ENCODE measurements at places on chromosomes 3 and 15.

- DNase-seq = no peak
Measured at GRCh38 chr3:106745344-106746168, 631.7 kb upstream of the CCDC54 start.

DNA sequence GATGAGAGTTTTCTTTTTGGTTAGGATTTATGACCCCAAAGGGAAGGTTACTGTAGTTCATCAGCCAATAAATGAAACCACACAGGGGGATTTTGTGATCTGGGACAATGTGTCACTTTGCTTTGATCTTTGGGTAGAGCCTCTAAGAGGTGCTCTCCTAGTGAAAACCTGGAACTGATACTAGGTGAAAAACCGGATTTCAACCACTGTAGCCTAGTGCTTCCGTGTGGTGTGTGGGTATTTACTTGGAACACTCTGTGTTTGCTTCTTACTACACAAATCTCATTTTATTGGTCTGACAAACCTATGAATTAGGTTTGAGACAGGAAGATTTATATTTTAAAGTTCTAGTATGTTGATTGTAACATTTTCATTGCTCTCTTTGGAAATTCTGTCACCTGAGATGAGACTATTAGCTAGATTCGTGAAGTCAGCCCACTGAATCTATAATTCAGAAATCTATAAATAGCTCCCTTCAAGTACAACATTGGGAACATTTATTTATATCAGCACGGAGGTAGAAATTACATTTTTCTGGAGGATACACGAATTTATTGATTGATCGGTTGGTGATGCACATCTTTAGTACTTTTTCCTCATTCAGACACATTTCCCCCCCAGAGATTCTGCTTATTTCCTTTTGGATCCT, 119.8 kb downstream of the AKAP13 start:
- DNase-seq = no peak

- DNase-seq = no peak
Measured at GRCh38 chr15:64622410-64623260, 152.8 kb downstream of the RBPMS2 start.

DNA sequence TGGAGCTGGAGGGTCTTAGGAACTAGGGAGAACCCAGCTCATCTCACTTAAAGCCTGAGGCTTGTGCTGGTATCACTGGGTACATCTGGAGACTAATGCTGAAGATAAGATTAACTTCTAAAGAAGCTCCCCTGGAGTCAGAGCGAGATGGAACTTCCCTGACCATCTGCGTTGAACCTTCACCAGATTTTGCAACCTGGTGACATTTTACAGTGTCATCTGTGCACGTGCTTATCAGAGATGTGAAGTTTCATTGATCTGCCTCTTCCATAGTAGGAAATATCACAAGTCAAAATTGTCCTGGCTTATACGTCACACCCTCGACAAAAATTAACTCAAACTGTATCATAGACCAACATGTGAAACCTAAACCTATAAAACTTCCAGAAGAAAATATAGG, 395.5 kb downstream of the SHQ1 start:
- no peak for DNase-seq

GRCh38 chr3:63349583-63350573, 71.8 kb downstream of the SYNPR start:
- no peak for DNase-seq

GRCh38 chr15:94791510-94791909, 560.1 kb downstream of the MCTP2 start:
- DNase-seq = no peak

- DNase-seq = no peak
Measured at GRCh38 chr3:105869531-105869833, 670 bp upstream of the CBLB start.

- no peak for DNase-seq
Measured at GRCh38 chr3:150419076-150419868, 11.2 kb downstream of the TSC22D2 start.

GRCh38 chr3:186589856-186590579, 19.5 kb downstream of the DNAJB11 start:
- DNase-seq = no peak

GRCh38 chr15:33757516-33758232, 210.6 kb upstream of the CHRM5 start:
- DNase-seq = no peak

DNA sequence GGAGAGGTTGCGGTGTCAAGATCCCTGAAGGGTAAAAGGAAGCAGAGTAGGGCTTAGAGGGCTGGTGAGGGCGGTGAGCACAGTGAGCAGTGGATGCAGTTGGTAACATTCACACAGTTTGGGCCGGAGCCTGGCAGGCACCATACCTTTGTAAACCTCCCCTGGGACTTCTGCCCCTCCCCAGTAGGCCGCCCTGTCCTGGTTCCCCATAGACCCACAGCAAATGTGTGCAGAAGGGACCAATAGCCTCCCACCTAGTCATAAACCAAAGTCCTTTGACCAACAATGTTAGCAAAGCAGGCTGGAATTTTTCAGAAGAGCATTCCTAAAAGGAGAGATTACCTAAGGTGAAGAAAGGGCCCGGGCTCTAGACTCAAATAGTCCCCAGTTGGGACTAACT, 1.7 kb upstream of the PHGR1 start:
- no peak for DNase-seq

DNA sequence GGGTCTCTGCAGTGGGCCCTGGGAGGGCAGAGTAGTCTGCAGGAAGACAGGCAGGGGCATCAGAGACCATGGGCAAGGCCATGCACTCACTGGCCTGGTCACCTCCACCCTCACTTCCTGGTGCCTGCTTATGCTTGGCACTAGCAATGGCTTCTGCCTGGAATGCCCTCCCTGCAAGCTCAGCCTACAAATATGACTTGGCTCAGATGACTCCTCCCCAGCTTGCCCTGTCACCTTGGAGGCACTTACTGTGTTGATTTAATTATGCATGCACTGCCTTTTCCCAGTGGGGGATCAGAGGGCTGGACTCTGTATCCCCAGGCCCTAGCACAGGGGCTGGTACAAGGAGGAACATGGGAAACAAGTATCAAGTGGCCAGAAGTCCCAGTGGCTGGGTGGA, 7.8 kb downstream of the C3orf18 start:
- no peak for DNase-seq

- no peak for DNase-seq
Measured at GRCh38 chr3:16432714-16433113, 80.8 kb downstream of the RFTN1 start.

DNA sequence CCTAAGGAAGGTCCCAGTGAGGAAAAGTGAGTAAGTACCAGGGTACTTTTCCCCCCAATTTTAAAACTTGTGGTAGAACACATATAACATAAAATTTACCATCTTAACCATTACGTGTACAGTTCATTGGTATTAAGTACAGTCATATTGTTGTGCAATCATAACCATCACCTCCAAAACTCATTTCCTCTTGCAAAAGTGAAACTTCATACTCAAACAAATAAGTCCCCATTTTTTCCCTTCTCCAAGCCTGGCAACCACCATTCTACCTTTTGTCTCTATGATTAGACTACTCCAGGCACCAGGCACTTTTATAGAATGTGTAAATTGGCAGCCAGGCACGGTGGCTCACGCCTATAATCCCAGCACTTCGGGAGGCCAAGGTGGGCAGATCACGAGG, 12.2 kb downstream of the PRC1 start:
- DNase-seq = no peak

All from left ventricle myocardium inferior (tissue), 1 donor.